ENCODE measurements at places on chromosomes 12 and 14.

DNA sequence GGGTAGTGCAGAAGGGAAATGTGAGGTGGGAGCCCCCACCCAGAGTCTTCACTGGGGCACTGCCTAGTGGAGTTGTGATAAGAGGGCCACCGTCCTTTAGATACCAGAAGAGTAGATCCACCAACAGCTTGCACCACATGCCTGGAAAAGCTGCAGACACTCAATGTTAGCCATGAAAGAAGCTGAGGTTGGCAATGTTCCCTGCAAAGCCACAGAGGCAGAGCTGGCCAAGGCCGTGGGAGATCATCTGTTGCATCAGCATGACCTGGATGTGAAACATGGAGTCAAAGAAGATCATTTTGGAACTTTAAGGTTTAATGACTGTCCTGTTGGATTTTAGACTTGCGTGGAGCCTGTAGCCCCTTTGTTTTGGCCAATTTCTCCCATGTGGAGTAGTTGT is 468.4 kb upstream of the FOXG1 start:
- DNase-seq = no peak

GRCh38 chr14:61219256-61219655 is 61.9 kb downstream of the TMEM30B start:
- DNase-seq = no peak

DNA sequence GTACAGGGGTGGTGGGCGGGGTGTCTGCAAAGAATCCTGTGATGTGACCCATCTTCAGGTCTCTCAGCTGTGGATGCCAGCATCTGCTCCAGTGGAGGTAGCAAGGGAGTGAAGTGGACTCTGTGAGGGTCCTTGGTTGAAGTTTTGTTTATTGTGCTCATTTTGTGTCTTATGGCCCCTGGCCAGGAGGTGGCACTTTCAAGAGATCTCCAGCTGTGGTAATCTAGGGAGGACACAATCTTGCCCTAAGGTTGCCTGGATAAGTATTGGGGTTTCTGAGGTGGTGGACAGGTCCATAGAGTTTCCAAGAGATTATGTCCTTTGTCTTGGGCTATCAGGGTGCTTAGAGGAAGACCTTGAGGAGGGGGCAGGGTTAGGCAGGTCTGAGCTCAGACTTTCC is 260.7 kb downstream of the CCDC59 start:
- DNase-seq = no peak

GRCh38 chr12:33323823-33324222 is 115.8 kb downstream of the SYT10 start:
- DNase-seq = no peak

- no peak for DNase-seq
These were observed 48.7 kb upstream of the BCL11B start for GRCh38 chr14:99320621-99321235.

DNA sequence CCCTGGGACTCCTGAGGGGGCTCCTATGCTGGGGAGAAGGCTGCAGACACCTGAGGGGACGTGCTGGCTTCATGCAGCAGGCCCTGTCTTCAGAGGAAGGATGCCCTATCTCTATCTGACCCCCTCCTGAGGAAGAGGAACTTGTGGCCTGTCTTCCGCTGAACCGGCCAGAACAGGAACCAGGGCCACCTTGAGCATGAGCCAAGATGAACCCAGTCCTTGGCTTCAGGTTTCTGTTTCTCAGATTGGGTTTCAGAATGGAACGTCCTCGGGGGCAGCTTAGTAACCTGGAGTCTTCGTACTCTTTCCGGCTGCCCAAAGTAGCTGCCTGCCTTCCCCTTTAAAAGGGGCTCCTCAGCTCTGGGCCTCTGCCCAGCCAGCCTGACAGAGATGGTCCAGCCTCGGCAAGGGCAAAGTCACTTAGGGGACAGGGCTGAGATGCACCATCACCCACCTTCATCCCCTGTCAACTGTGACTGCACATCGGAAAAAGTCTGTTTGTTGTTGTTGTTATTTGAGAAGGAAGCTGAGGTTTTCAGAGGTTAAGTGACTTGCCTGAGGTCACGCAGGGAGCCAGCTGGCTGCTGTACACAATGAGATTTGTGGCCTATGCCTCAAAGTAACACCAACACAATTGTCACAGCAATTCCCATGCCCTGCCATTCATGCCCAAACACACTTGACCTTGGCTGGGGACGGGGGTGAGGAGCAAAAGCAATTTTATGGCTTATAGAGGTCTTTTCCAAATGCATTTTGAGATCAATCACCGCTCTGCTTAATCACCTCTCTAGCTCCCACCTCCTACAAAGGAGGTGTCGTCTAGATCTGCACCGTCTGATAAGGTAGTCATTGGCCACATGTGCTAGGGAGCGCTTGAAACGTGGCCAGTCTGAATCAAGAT is 13.4 kb downstream of the ASB2 start:
- peak; percentile 54 for DNase-seq

- DNase-seq = peak; percentile 5
These were observed 3.1 kb downstream of the OTUB2 start for GRCh38 chr14:94029265-94029664.

- DNase-seq = no peak
These were observed 15.0 kb upstream of the MAPKAPK5 start for GRCh38 chr12:111826992-111827391.

GRCh38 chr12:60577607-60578006 is 981.8 kb downstream of the SLC16A7 start:
- no peak for DNase-seq

GRCh38 chr12:79737875-79738718 is 47.3 kb upstream of the PAWR start:
- peak; percentile 71 for DNase-seq
